ENCODE measurements at places on chromosomes 12 and 14. TPM values are rescaled to one million over a fixed set of nuclear protein-coding genes. Genes with fewer than 3 reads are reported as not detected.

NKX2-8 gene
- not detected for total RNA-seq

ZNF10 gene
- total RNA-seq, result 5.6 TPM

SMIM41 gene
- 0.30 TPM for total RNA-seq

ZFYVE26 gene
- total RNA-seq, result 13.3 TPM

ERH gene
- 105 TPM for total RNA-seq

- DNase-seq, result no peak
These were observed 4.5 kb downstream of the RASSF8 start for GRCh38 chr12:25962932-25963525.

- DNase-seq, result no peak
These were observed 1048.2 kb downstream of the SLC16A7 start for GRCh38 chr12:60644076-60644475.

- no peak for DNase-seq
These were observed 12.5 kb upstream of the GLIPR1L2 start for GRCh38 chr12:75378354-75378753.

- DNase-seq, result no peak
These were observed 2.5 kb upstream of the CPNE6 start for GRCh38 chr14:24068711-24069410.

DNA sequence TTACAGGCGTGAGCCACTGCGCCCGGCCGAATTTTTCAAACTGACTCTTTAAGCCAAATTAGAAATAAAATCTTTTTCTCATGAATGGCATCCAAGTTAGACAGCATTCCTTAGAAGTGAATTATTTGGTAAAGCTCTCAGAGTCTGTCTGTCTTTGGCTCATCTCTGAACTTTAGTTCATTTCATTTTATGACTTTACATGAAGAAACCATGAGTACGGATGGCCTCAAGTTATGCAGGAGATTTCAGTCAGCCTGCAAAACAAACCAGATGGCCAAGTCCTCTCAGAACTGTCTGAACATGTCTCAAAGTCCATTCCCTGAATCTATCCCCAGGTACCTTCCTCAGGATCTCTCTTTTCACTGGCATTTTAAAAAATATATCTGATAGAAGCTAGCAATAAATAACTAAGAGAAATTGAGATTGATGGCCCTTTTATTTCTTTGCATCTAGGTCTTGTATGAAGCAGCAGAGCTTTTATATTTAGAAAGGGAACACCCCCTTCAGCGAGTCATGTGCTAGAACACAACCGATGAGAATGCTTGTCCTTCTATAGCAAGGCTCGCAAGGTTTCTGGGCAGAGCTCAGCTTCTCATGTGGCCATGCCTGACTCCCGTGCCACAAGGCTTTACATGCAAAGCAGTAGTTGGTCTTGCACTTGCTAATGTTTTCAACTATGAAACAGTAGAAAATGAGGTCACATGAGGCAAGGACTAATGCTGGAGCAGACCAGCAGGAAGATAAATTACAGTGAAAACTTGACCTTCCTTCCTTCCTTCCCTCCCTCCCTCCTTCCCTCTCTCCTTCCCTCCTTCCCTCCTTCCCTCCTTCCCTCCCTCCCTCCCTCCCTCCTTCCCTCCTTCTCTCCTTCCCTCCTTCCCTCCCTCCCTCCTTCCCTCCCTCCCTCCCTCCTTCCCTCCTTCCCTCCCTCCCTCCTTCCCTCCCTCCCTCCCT, 125.0 kb downstream of the AKAP6 start:
- no peak for DNase-seq

DNA sequence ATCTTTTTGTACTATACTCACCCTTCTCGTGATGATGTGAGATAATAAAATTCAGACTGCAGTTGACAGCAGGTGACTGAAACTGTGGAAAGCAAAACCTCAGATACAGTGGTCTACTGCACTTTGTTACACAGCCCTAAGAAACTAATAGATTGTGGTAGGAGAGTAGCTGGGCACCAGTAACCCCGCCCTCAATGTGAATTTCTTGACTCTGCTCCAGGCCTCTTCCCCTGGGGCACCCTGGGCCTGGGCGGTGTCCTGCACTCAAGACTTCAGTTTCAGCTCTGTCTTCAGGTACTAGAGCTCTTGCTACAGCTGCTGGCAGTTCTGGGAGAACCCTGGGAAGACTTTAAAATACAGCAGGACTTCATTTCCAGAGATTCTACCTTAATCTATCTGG, 197.6 kb upstream of the AVPR1A start:
- DNase-seq, result no peak

- no peak for DNase-seq
These were observed 31.2 kb downstream of the RFLNA start for GRCh38 chr12:124326104-124326503.

DNA sequence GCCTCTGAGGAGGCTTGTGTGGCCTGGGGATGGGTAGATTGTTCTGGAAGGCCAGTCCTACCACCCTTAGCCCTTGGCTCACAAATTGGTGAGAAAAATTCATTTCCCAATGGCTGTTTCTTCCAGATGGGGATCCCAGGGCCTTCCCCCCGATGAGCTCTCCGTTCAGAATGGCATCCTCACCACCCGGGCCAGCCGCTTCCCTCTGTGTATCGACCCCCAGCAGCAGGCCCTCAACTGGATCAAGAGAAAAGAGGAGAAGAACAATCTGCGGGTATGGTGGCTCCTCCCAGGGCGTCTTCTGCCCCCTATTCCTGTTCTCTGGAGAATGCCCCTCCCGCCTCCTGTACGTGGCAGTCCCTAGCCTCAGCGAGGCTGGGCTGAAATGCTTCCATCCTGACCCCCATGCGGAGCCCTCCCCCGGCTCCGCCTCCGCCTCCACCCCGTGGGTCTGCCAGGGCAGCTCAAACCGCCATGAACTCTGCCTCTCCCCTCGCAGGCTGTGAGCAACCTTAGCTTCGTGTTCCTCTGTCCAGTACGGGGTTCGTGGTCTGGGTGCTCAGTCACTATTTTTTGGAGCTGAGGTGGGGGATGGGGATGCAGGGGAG, 57.8 kb downstream of the CCDC92 start:
- no peak for DNase-seq

DNA sequence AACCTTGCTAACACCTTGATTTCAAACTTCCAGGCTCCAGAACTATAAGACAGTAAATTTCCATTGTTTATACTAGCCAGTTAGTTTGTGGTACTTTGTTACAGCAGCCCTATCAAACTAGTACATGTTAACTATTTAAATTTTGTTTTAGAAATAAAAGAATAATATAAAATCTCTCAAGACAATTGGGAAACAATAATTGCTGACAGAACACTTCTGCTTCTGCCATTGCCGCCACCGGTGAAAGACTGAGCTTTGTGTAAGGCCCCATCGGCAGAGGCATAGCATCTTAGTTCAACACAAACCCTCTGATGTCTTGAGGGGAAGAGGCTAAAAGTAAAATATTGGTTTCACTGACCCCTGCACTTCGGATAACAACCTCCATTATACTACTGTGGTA, 1607.1 kb upstream of the SEL1L start:
- DNase-seq, result no peak
